ENCODE measurements at places on chromosomes 12 and 14. TPM values are rescaled to one million over a fixed set of nuclear protein-coding genes. Genes with fewer than 3 reads are reported as not detected.

GRCh38 chr14:19949218-19949617, 18.5 kb downstream of the OR4K1 start:
- DNase-seq, result no peak

- no peak for DNase-seq
Measured at GRCh38 chr12:117936722-117937484, 31.9 kb downstream of the KSR2 start.

DNA sequence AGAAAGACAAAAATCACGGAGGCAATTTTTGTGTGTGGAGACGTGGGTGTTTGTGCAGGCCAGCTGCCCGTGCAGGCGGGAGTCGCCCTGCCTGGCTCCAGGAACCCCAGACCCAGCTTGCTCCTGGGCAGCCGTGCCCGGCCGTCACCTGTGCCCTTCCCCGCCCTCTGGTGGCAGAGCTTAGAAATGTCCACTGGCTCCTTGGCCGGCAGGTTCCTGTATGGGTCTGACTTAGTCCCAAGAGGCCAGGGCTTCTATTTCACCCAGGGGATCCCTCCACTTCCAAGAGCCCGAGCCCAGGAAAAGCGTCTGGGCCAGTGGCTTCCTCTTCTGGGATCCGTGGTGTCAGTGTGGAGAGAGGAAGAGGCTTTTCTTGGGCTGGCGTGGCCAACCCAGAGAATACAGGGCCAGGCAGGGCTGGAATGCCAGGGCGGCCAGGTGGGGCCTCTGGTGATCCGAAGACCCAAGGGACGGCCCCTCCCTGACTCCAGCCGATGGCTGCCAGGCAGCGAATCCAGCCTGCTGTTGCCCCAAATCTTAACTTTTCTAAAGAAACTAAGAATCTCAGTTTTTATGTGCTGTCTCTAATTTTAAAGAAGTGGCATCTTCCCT, 120.9 kb downstream of the TMEM132C start:
- DNase-seq, result no peak

DNA sequence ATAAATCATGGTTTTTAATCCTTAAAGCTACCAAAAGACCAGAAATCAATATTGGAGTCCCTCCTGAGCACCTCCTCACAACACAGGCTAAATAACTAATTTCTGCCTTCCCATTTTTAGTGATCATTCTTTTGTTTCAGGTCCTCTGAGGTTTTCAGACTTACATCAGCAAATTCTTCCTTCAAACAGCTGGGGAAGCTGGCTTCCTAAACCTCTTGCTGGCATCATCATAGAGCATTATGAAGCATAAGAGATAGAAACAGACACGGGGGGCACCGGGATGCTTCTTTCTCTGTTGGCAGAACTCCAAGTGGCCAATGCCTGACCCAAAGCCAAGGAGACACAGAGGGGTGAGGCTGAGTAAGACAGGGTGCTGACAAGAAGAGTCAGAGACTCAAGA, 47.9 kb upstream of the DBX2 start:
- no peak for DNase-seq

- DNase-seq, result no peak
Measured at GRCh38 chr14:39857376-39858055, 425.3 kb upstream of the FBXO33 start.

- DNase-seq, result peak; percentile 7
Measured at GRCh38 chr12:8914716-8915526, 612 bp downstream of the PHC1 start.

DNA sequence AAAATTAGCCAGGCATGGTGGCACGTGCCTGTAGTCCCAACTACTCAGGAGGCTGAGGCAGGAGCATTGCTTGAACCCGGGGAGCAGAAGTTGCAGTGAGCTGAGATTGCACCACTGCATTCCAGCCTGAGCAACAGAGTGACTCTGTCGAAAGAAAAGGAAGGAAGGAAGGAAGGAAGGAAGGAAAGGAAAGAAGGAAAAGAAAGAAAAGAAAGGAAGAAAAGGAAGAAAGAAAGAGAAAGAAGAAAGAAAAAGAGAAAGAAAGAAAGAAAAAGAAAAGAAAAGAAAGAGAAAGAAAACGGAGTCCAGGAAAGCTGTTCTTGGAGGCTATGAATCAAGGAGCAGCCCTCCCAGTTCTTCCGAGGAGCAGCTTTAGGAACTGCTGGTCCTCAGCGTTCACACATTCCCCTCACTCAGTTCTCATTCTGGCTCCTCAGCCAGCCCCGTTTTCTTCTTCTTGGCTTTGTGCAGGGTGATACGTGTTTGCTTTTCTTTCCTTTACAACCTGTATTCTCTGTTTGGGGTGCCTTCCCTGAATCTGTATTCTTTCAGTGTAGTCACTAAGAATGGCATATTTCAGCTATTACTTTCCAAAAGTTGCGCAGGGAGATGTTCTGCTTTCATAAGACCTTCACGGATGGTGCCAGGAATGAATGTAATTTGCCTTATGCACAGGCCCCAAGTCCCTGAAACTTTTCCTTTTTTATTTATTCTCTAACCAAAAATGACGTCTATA, 12.2 kb downstream of the FBXL14 start:
- DNase-seq, result no peak

- no peak for DNase-seq
Measured at GRCh38 chr14:77219591-77219990, 38.0 kb downstream of the TMEM63C start.

GRCh38 chr14:104264495-104265265, 126.3 kb downstream of the KIF26A start:
- no peak for DNase-seq

GRCh38 chr14:44567997-44568396, 60.9 kb upstream of the FSCB start:
- DNase-seq, result no peak

- DNase-seq, result no peak
Measured at GRCh38 chr12:9381619-9382018, 173.4 kb upstream of the PZP start.

- no peak for DNase-seq
Measured at GRCh38 chr12:128594521-128594920, 229.2 kb downstream of the SLC15A4 start.

- DNase-seq, result no peak
Measured at GRCh38 chr14:82689948-82690347, 1156.3 kb upstream of the SEL1L start.

GRCh38 chr14:41299924-41300323, 306.8 kb upstream of the LRFN5 start:
- DNase-seq, result no peak

GRCh38 chr12:66925083-66925482, 246.2 kb upstream of the GRIP1 start:
- no peak for DNase-seq

DNA sequence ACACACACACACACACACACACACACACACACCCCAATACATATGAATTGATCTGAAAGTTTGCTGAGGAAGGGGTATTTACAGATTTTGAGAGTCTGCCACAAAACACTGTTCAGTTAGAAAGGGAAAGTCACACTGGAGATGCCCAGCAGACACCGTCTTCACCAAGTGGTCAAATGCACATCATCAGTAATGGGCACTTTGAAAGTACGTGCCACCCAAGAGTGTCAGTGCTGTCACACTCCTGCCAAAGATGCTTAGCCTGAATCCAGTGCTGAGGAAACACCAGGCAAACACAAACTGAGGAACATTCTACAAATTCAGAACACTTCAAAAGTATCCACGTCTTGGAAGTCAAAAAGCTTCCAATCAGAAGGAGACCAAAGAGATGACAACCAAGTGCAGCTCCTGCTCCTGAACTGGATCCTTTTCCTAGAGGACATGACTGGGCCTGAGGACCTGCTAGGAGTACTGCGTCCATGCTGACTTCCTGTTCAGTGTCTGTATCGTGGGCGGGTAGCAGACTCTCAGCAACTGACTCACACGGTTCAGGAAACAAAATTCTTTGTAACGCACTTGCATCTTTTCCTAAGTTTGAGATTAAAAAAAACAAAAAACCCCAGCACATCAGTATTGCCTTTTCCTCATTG, 18.6 kb downstream of the PSMC1 start:
- peak; percentile 71 for DNase-seq

GRCh38 chr12:49521389-49521788, 17.4 kb upstream of the KCNH3 start:
- no peak for DNase-seq

GRCh38 chr12:82089369-82090121, 268.6 kb downstream of the CCDC59 start:
- DNase-seq, result no peak

- no peak for DNase-seq
Measured at GRCh38 chr14:73695082-73695481, 19.1 kb downstream of the PNMA1 start.

GRCh38 chr14:59344691-59345455, 120.3 kb downstream of the GPR135 start:
- DNase-seq, result no peak

Gene NYNRIN
- total RNA-seq, result 10.5 TPM

Gene GUCY2C
- total RNA-seq, result not detected

Gene LIN7A
- 0.07 TPM for total RNA-seq

Gene LRRC43
- 2.2 TPM for total RNA-seq

Gene CLEC2A
- total RNA-seq, result not detected

Gene TMEM19
- total RNA-seq, result 50.0 TPM

Gene RFX4
- not detected for total RNA-seq

Measured in pulmonary artery endothelial cell (primary cell).